ENCODE measurements at places on chromosomes 11 and 22.

- DNase-seq: no peak
These were observed 14.2 kb downstream of the STARD10 start for GRCh38 chr11:72779495-72780128.

- DNase-seq: no peak
These were observed 10.9 kb downstream of the SMCO4 start for GRCh38 chr11:93532281-93532789.

GRCh38 chr11:2204361-2205213, 33.0 kb upstream of the TH start:
- DNase-seq: no peak

DNA sequence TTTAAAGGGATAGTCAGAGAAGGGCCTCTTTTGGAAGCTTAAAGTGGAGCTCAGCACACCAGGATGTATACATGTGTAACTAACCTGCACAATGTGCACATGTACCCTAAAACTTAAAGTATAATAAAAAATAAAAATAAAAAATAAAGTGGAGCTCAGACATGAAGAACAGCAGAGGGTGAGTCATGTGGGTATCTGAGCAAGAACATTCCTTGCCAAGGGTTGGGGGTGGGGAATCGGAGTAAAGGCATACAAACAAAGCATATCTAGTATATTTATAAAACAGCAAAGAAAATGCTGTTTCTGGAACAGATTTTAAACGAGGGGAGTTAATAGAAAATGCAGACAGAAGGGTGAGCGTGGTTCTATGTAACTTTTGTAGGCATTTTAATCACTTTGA, 562.6 kb upstream of the ANO3 start:
- DNase-seq: no peak

- no peak for DNase-seq
These were observed 151.6 kb upstream of the MTMR2 start for GRCh38 chr11:96075532-96075959.

GRCh38 chr11:77497368-77497767, 23.5 kb upstream of the PAK1 start:
- DNase-seq: no peak

DNA sequence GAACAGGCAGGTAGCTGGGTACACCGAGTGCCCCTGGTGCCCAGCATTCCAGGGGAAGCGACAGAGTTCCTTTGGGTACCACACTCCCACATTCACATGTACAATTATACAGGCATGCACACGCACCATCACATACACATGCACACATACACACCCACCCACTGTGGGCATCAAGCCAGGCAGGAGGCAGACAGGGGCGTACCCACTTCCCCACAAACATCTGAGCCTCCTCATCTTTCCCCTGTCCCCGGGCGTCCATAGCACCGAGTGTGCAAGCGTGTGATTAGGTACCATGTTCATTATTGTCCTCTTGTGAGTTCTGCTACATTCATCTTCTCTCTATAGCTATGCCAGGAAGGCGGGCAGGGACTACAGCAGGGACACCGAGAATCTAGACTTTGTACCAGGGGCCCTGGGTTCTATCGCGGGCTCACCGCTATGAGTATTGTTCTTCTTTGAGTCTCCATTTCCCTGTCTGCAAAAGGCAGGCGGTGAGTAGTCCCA, 2.1 kb upstream of the CARD10 start:
- no peak for DNase-seq

DNA sequence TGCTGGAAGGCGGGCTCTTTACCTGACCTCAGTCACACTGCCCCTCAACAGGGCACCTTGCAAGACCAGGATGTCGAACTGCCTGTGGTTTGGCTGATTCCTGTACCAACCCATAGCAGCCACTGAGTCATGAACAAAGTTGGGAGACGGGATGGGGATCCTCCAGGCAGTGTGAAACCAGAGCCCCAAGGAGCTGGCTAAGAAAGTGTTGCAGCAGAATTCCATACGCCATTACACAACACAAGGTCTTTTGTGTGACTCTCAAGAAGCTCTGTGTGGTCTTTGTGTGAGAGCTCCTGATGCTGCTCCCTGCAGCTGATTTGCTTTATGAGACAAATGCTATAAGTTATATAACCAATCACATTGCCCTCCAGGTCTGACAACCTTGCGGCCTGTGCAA, 617.7 kb downstream of the OPCML start:
- no peak for DNase-seq

- DNase-seq: no peak
These were observed 76.7 kb upstream of the WNT7B start for GRCh38 chr22:46053563-46054090.

GRCh38 chr11:125167954-125168835, 3.6 kb downstream of the PKNOX2 start:
- DNase-seq: no peak

- no peak for DNase-seq
These were observed 33.6 kb upstream of the FNBP4 start for GRCh38 chr11:47800759-47801158.

DNA sequence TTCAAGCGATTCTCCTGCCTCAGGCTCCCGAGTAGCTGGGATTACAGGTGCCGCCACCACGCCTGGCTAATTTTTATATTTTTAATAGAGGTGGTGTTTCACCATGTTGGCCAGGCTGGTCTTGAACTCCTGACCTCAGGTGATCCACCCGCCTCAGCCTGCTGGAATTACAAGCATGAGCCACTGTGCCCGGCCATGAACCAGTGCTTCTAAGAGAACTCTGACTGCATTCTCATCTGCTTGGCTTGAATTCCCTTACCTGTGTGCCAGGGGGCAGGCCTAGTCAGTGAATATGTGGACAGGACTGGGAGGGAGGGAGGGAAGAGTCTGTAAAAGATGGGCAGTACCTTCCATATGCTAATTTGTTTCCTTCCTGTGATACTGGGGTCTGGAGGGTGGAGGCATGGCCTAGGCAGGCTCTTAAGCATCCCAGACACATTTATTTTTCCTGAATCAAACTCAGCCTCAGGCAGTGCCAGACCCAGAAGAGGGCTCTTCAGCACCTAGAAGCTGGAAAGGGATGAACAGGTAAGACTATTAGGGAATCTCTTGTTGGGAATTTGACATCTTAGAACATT, 6.6 kb downstream of the RPS25 start:
- no peak for DNase-seq

- no peak for DNase-seq
These were observed 21.6 kb downstream of the IMMP1L start for GRCh38 chr11:31487848-31488247.

GRCh38 chr11:77789061-77789730, 31.3 kb downstream of the RSF1 start:
- DNase-seq: no peak
